ENCODE measurements at places on chromosomes 11 and 22.

GRCh38 chr22:46122511-46122971 lies 27.8 kb upstream of the PPARA start:
- peak; percentile 80 for DNase-seq

- no peak for DNase-seq
Observed at GRCh38 chr11:95450547-95451123, 219.6 kb upstream of the SESN3 start.

DNA sequence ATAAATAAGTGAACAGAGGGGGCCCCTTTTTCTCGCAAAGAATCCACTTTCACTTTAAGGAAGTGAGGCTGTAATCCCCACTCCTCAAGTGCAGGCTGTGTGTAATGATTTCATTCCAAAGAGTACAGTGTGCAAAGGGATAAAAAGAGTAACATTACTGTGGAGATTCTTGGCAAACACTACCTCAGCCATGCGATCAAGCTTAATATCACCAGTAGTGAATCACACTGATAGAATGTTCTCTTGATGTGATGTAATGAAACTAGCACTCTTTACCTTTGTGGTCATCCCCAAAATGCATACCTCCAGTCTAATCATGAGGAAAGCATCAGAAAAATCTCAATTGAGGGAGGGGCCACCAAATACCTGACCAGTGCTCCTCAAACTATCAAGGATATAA lies 246.1 kb upstream of the CHORDC1 start:
- no peak for DNase-seq

DNA sequence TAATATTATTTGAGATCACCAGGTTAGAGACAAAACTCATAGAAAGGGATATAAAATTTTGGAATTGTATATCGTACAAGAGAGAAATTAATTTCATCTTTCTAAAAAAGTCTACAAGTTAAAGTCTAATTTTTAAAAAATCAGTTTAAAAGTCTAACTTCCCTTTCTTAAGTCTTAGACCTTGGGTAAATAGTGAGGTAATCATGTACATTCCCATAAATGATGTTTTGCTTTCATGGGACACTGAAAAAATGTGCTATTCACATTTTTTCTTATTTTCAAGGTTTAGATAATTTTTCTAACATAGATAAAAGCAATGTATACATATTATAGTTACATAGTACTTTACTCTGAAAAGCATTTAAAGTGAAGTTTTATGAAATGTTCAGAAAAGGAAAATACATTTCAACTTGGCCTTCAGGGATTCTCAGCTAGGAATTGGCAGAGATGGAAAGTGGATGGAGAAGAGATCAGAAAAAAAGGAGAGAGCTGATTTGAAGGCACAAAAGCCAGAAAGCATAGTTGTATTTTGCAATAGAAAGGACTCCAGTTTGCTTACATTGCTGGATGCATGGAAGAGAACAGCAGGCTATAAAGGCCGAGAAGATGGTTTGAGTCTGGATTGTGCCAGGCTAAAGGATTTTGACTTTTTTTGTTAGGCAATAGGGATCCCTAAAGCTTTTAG lies 194.0 kb downstream of the CASP12 start:
- no peak for DNase-seq

GRCh38 chr22:37292641-37293040 lies 10.3 kb downstream of the CYTH4 start:
- no peak for DNase-seq

GRCh38 chr11:46003572-46003971 lies 81.1 kb downstream of the LARGE2 start:
- DNase-seq: no peak

DNA sequence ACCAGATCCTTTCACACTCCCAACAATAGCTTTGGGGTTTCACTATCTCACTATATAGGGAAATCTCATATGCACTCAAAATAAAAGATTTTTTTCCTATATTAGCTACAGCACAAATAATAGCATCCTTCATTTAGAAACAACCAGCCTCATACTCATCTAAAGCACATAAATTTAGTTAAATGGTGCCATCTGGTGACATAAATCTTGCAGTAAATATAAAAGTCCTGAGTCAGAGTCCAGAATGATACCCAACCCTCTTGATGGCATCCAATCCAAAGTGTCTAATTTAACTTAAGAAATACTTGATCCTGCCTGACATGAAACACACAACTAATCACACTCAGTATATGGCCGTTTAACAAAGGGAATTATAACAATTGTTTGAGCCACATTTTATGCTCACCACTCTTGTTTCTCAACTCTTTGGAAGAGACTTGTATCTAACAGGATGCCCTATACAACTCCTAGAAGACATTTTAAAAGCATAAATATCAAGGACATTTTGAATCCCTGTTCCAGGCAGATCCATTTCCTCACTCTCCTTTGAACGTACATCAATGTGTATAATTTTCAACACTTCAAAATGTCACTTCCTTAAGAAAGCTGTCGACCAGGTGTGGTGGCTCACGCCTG lies 36.2 kb downstream of the DLG2 start:
- DNase-seq: no peak

GRCh38 chr11:65132988-65133700 lies 1.2 kb downstream of the SYVN1 start:
- no peak for DNase-seq

GRCh38 chr11:106101370-106101769 lies 23.9 kb downstream of the AASDHPPT start:
- DNase-seq: no peak

GRCh38 chr11:82105331-82105998 lies 628.2 kb downstream of the FAM181B start:
- DNase-seq: peak; percentile 82

GRCh38 chr11:62554387-62555167 lies 8.0 kb upstream of the AHNAK start:
- no peak for DNase-seq

DNA sequence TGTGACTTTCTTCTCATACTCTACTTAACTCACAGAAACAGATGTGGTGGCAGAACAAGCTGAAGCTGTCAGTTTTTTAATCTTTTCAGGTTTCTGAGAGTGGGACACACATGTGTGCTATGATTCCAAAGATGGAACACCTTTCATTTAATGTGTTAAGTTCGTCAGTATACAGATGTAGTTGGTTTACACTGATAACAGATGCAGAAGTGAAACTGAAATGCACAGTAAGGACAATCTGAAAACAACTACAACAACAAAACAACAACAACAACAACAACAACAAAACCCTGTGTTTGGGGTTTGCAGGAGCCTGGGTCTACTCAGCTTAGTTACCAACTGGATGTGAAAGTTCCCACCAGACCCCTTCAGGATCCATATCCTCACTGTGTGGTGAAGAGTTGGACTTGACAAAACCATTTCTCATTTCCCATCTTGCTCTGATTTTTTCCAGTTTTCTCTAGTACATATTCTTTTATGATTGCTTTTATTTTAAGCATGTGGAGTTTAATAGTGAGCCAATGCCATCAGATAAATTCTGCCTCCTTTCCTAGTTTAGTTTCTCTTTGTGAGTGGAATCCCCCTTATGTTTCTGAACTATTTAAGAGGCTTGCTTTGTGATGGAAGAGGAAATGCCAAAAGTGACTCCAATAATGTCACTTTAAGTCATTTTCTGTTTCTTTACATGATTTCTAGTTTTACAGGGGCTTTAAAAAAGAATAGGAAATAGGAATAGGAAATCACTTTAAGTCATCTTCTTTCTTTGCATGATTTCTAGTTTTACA lies 47.8 kb downstream of the ARHGAP42 start:
- DNase-seq: no peak

DNA sequence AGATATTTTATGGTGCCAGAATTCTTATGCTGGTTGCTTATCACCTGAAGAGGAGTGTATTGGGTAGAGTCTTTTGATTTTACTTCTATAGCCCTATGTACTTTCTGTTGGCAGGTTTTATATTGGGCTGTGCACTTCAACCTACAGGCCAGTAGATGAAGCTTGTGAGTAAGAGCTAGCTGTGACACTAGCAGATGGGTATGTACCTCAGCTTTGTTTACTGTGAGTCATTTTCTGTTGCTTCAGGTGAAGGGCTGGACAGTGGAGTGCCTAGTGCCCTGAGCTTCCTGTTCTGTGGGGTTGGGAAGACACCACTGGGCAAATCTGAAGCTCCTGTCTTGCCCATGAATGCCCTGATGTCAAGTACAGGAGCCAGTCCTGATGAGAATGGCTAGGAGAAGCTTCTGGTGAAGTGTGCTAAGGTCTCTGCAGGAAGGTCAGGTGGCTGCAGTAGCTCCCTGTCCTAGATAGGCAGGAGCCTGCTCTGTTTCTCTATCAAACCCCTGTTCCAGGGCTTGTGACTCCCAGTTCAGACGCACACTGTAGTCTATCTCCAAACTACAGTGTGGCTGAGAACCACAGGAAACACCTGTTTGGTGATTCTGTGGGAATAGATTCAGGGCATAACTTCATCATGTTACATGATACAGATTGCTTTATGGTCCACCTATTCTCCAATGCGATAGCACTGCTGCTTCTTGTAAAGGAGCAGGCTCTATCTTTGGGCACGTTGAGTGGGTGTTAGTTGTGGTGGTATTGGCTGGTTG lies 755.7 kb downstream of the KCNA4 start:
- DNase-seq: no peak

- DNase-seq: peak; percentile 56
Observed at GRCh38 chr11:406796-407650, 7.8 kb downstream of the SIGIRR start.

GRCh38 chr22:36430863-36431262 lies 43.1 kb upstream of the MYH9 start:
- DNase-seq: no peak

GRCh38 chr11:8339592-8340022 lies 75.9 kb upstream of the LMO1 start:
- no peak for DNase-seq

DNA sequence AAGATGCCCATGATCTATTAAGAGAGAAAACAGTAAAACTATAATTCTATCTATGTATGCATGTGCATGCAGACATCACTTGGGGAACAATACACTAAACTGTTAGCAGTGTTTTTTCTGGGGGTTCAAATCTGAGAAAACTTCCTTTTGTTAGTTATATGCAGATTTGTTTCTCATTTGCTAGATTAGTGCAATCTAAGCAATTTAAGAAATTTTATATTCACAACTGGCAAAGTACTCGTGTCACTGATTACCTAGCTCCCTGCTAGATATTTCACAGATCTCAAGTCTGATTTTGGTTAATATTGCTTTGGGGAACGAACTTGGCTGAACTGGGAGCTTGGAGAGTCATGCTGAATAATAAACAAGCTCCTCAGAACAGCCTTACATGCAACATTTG lies 14.9 kb upstream of the OSBP start:
- no peak for DNase-seq

- no peak for DNase-seq
Observed at GRCh38 chr11:72673284-72673942, 809 bp downstream of the PDE2A start.

GRCh38 chr22:38649841-38650522 lies 6.2 kb downstream of the FAM227A start:
- DNase-seq: no peak

DNA sequence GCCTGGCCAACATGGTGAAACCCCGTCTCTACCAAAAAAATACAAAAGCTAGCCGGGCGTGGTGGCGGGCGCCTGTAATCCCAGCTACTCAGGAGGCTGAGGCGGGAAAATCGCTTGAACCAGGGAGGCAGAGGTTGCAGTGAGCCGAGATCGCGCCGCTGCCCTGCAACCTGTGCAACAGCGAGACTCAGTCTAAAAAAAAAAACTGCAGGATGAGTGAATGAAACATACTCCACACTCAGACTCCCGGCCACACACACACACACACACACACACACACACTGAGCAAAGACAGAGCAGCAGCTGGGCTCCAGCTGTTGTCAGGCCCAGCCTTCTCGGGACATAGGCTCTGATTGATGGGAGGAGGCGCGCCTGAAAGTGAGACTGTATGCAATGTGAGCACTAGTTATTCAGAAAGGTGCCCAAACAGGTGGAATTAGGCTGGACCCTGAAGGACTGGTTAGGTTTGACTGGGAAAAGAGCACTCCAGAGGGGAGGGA lies 1.5 kb upstream of the PLEKHA7 start:
- no peak for DNase-seq

- DNase-seq: no peak
Observed at GRCh38 chr22:32336121-32336603, 21.5 kb upstream of the RFPL3 start.

DNA sequence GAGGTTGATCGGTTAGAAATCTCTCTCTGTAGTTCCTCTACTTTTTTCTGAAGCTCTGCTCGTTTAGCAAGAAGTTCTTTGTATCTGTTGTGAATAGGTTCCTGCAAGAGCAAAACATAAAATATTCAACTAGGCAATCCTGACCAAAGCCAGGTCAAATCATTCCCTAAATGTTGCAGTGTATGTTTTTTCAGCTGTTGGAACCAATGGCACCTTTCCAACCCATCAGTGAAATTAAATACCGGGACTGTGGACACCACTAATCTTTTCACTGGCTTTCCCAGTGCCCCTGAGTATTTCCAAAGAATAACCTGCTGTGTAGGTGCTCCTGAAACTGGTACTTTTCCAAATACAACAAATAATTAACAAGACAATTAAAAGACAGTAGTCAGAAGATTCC lies 45.1 kb downstream of the CEP57 start:
- DNase-seq: no peak

DNA sequence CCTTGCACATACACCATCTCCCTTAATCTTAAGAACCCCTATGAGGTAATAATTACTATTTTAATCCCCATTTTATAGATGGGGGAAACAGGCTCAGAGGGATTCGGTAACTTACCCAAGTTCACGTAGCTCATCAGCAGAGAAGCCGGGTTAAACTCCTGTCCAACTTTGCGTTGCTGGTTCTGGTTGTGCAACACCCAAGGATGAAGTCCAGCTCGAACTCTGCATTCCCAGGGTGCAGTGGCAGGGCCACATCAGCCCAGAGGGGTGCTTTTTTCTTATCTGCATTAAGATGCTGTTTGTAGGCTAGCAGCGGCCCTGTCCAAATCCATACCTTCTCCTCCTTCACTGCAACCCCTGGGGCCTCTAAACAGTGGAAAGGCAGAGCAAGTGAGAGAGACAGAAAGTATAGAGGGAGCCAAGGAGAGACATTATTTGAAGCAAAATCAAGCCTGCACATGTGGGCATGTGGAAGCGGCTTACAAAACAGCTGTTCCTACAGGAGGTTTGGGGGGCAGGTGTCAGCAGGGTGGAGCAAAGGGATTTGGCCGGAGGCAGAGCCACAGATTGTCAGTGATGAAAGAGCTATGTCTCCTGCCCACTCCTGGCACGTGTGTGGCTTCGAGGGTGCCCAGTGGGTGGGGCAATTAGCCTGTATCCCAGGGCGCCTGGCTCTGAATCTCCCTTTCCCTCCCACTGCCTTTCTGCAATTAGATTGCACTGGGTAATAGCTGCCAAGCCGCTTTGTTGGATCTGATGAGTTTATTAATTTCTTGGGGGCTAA lies 129.5 kb upstream of the TBCEL start:
- DNase-seq: no peak

DNA sequence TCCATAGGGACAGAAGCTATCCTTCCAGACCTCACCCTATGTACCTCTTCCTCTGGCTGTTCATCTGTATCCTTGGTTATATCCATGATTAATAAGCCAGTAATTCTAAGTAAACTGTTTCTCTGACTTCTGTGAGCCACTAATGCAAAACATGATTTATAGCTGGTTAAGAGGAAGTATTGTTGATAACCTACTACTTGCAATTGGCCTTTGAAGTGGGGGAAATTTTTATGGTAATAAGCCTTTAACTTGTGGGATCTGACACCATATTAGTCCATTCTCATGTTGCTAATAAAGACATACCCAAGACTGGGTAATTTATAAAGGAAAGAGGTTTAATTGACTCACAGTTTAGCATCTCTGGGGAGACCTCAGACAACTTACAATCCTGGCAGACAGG lies 21.9 kb downstream of the CASP12 start:
- no peak for DNase-seq
